ENCODE measurements at places on chromosomes 2 and 18. TPM values are rescaled to one million over a fixed set of nuclear protein-coding genes. Genes with fewer than 3 reads are reported as not detected.

The C2orf78 gene
- total RNA-seq = not detected

- H3K27me3 ChIP-seq = no peaks in the 10 kb centered on the region
- DNase-seq = no peak
- no peaks in the 10 kb centered on the region for H3K36me3 ChIP-seq
- no peak overlapping the region for H3K27ac ChIP-seq
Observed at GRCh38 chr2:126801473-126801872, 97.2 kb upstream of the TEX51 start.

DNA sequence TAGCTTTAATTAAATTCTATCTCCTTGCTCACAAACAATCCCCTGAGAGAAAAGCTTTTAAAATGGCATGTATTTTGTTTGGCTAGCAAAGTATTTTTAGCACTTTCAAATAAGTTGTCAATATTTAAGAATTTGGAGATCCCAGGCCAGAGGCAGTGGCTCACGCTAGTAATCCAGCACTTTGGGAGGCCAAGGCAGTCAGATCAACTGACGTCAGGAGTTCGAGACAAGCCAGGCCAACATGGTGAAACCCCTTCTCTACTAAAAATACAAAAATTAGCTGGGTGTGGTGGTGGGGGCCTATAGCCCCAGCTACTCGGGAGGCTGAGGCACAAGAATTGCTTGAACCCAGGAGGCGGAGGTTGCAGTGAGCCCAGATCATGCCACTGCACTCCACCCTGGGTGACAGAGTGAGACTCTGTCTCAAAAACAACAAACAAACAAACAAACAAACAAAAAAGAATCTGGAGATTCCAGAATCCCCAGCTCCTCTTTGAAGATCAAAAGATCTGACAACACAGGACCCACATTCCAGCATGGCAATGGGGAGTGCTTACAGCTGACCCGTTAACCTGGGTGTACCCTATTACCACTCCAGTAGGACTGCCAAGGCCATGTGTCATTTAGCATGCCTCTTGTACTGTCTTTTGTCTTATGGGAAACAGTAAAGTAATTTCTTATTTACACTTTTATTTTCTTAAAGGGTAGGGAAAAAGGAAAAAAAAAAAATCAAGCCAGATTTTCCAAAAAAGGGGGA is 21.9 kb downstream of the SLC40A1 start:
- DNase-seq = no peak
- no peaks in the 10 kb centered on the region for H3K27me3 ChIP-seq
- H3K4me1 ChIP-seq = peaks cover 98% of the 10 kb centered on the region
- no peak overlapping the region for H3K4me3 ChIP-seq
- H3K27ac ChIP-seq = peak overlapping the region; percentile 10

The POTEI gene
- total RNA-seq = 1.2 TPM

GRCh38 chr2:16248571-16249105 is 308.3 kb downstream of the MYCN start:
- no peak overlapping the region for H3K4me3 ChIP-seq
- no peak for DNase-seq
- H3K36me3 ChIP-seq = no peaks in the 10 kb centered on the region
- no peaks in the 10 kb centered on the region for H3K27me3 ChIP-seq
